Eye (tissue), 1 donor: ENCODE measurements at places on chromosomes 3 and 15.

- DNase-seq: no peak
Measured at GRCh38 chr3:34140616-34141015, 342.2 kb downstream of the PDCD6IP start.

DNA sequence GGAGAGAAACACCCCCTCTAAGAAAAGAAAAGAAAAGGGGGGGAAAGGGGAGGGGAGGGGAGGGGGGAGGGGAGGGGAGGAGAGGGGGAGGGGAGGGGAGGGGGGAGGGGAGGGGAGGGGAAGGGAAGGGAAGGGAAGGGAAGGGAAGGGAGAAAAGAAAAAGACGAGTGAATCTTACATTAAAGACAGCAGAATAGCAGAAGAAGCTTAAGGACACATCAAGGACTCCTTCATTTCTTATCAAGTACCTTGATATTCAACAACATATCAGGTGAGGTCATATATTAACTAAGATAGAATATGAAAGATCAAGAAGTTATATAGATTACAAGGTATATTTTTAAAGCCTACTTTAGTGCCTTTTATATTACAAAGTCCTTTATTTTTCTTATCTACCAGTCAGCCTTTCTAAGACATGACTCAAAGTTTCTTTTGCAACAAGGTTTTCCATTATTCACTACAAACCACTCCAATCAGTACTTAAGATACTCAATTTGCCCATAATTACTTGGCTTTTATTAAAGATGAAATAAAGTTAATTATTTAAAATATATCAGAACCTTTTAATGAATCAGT is 17.7 kb upstream of the AADAC start:
- DNase-seq: no peak

DNA sequence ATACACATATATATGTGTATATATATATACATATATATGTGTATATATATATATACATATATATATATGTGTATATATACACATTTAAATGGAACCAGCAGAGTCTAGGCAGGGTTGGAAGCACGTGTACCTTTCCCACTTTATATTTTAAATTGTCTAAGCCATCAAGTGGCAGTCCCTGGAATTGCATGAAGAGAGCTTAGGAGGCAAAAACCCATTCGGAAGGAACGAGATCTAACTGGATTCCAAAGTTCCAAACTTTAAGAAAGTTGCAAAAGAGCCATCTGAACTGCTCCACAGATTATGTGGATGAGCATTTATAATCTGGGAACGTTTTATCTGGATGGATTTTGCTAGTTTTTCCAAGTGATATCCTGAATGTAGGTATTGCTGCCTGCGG is 186.5 kb downstream of the FOXP1 start:
- peak; percentile 54 for DNase-seq

- DNase-seq: no peak
Measured at GRCh38 chr15:99328106-99329072, 77.1 kb downstream of the LRRC28 start.

DNA sequence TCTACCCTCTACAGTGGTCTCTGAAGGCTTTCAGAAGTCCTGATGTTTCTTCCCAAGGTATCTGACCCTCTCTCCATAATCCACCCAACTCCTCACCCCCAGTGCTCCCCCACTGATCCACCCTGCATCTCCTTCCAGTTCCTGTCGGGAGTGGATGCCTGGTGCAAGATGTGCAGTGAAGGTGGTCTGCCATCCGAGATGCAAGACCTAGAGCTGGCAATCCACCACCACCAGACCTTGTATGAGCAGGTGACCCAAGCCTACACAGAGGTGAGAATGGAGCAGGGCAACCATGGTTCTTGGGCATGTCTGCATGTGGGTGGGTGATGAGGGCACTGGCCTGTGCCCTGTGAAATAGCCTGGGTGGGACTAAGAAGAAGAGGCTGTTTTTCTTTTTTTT is 337.8 kb upstream of the ROPN1 start:
- DNase-seq: no peak

GRCh38 chr3:150079029-150079739 is 108.5 kb upstream of the PFN2 start:
- peak; percentile 92 for DNase-seq

DNA sequence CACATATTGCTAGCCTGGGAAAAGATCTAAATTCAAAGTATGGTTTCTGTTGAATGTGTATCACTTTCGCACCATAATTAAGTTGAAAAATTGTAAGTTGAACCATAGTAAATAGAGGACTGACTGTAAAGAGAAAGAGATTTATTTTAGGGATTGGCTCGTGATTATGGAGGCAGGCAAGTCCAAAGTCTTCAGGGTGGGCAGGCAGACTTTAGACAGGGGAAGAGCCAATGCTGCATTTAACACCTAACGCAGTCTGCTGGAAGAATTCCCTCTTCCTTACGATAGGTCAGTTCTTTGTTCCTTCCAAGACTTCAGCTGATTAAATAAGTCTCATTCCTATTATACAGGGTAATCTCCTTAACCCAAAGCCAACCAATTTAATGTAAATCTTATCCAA is 15.8 kb downstream of the C3orf85 start:
- no peak for DNase-seq

DNA sequence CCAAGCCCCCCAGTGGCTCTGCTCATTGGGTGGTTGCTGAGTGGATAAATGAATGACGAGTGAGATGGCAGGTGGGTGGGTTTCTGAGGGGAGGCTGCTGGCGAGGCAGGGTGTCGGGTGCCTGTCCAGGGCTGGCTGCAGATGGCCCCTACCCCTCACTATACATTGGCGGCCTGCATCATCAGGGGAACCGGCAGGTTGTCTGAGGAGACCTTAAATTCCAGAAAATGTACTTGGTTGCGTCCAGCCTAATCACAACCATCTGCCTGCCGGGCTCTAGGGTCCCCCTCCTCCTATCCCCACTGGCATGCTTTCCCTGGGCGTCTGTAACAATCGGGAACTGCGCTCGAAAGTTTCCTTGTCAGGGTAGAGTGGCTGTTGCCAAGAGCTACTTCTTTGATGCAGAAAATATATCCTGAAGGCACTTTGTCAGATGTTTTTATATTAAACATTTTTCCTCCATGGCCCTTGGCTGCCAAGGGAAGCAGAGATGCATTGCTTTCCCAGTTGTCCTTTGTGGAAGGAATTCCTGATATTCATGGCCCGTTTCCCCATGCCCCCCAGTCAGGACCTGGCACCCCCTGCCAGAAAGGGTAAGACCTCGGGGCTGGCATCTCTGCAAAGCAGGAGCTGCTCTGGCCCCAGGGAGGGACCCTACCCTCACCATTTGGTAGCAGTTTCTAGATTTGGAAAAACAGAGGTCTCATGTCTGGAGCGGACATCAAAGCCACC is 22.9 kb downstream of the SMAD6 start:
- peak; percentile 70 for DNase-seq

- DNase-seq: no peak
Measured at GRCh38 chr3:131630097-131630496, 127.3 kb upstream of the MRPL3 start.

DNA sequence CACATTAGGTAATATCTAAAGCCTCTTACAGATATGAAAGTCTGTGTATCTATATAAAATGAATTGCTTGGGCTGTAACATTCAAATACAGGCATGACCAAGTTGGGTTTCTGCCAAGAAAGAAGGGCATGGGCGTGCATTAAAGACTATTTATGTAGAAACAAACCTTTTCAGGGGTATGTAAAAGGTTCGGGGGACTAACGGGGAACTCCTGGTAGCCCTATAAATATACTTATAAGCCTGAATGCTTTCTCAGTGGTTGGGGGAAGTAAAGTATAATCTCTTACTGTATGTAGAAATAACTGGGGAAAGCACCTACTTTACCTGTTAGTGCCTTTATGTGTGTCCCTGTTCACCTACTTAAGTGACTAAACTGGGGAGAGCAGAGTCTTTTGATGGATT is 154.5 kb upstream of the TBL1XR1 start:
- no peak for DNase-seq

GRCh38 chr3:60140160-60140559 is 1090.3 kb upstream of the CFAP20DC start:
- no peak for DNase-seq

DNA sequence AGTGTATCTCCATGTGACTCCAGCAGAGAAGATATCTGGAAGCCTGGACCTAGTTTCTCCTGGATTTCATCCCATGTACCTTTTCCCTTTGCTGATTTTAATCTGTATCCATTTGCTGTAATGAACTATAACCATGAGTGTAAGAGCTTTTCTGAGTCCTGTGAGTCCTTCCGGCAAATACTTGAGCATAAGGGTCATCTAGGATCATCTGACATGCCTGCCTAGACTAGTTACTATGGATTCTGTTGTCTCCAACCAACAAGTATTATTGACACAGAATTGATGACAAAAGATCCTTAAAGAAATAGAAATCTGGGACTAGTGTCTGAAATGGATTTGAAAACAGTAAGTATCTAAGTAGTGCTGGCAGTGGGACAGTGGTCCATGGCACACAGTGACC is 11.3 kb upstream of the UBE3A start:
- no peak for DNase-seq

- peak; percentile 77 for DNase-seq
Measured at GRCh38 chr3:38029400-38030125, at the start of gene PLCD1. Gene PLCD1, minus strand, starts transcription at chr3:38029642. Its CDS starts 103 bp downstream, at chr3:38029539.

DNA sequence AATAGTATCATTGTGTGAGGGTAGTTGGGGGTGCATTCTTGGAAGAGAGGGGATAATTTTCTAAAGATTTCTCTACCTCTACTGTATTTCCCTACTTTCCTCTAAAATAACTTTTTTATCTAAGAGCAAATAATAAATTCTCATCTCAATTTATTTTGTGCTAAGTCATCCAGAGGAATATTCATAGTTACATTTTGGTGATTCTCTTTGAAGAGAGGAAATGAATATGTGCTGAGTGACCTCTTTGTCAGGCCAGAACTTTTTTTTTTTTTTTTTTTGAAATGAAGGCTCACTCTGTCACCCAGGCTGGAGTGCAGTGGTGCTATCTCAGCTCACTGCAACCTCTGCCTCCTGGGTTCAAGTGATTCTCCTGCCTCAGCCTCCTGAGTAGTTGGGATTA is 15.1 kb upstream of the CCDC80 start:
- no peak for DNase-seq

- peak; percentile 90 for DNase-seq
Measured at GRCh38 chr3:48194446-48195071, 6.3 kb upstream of the CDC25A start.

DNA sequence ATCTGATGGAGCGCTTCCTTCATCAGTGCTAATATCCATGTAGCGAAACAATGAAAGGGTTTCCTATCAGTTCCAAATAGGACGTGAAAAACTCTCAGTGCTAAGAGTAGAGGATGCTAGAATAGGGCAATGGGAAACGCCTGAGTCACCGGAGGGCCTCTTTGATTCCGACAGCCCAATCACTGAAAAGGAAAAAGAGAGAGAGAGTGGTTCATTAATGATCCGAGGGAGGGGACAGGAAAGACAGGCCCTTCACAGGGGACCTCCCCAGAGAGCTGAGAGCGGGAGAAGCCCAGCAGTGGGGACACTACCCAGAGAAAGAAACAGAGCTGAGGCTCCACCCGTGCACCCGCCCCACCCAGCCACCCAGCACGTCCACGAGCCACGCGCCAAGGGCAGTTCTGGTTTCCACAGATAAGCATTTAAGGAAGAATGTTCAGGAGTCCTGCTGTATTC is 76.9 kb downstream of the RPN1 start:
- DNase-seq: no peak

GRCh38 chr3:32422943-32423342 is 31.3 kb downstream of the CMTM7 start:
- no peak for DNase-seq

- no peak for DNase-seq
Measured at GRCh38 chr3:149796026-149796425, 3.7 kb upstream of the ANKUB1 start.

DNA sequence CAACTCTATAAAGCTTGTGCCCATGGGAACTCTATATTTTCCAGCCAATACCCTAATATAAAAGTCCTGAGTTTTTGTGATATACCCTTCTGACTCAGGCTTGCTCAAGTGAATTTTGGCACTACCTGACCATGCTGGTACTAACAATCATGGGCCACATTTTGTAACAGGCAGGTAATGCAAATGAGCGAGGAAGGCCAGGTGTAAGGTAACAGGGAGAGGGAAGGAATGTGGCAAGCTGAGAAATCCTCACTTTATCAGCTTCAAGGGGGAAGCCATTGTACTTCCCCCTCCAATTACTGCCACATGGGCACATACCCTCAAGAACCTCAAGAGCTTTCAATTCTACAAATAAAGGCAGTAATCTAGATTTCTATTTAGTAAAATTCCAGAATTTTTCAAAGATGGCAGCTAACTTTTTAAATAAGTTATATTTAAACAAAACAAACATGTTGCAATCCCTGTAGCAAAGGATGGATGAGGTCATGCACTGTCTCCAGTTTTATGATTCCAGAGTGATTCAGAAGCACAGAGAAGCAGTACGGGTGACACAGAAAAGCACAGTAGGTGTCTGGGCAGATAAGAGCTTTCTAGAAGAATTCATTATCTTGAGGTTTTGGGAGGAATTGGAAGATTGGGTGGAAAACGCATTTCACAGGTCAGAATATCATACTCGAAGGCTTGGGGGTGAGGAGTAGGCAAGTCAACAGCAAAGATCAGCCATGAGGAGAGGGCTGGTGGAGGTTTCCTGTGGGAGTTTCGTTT is 87.6 kb downstream of the FOXP1 start:
- no peak for DNase-seq

DNA sequence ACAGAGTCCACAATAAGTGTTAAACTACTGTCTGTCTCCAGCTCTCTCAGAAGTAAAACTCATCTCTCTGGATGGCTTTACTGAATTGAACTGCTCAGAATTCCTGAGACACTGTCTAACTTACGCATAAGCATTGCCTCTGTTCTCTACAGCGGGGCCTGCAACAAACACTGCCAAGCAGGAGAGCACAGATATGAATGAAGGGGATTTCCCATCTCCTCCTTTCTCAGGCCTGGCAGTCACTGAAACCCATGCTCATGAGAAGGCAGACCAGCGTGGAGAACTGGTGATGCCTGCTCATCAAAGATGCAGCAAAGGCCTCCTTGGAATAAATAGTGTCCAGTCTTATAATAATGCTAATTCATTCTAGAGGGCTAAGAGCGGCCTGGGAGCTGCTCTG is 10.3 kb downstream of the RASGRP1 start:
- no peak for DNase-seq

DNA sequence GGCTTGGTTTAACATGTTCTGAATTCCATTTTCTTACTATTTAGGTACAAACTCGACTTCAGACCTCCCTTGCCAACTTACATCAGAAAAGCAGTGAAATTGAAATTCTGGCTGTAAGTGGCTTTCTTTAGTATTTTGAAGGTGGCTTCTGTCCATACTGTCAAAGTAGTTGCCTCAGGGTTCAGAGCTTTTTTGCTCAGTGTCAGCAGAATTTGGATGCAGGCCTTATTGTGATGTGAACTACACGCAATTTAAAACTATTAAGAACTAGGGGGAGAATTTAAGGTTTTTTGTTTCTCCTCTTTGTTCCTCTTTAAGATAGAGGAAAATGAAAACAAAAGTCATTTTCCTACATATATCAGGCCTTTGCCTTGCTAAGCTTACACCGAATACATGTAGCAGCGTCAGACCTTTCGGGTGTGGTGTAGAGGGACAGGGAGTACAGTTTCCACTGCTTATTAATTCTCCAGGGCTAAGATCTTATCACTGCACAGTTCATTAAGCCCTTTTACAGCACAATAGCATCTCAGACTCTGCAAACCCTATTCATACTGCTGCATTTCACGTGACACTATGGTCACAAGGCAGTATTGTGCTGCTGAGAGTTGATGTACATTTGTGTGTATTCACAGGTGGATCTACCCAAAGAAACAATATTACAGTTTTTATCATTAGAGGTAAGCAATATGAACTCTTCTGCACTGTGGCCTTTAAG is 6.7 kb downstream of the SRP14 start:
- no peak for DNase-seq
